ENCODE measurements at places on chromosomes 7 and 10.

GRCh38 chr7:73932364-73932763, 71.4 kb downstream of the TMEM270 start:
- DNase-seq = no peak

DNA sequence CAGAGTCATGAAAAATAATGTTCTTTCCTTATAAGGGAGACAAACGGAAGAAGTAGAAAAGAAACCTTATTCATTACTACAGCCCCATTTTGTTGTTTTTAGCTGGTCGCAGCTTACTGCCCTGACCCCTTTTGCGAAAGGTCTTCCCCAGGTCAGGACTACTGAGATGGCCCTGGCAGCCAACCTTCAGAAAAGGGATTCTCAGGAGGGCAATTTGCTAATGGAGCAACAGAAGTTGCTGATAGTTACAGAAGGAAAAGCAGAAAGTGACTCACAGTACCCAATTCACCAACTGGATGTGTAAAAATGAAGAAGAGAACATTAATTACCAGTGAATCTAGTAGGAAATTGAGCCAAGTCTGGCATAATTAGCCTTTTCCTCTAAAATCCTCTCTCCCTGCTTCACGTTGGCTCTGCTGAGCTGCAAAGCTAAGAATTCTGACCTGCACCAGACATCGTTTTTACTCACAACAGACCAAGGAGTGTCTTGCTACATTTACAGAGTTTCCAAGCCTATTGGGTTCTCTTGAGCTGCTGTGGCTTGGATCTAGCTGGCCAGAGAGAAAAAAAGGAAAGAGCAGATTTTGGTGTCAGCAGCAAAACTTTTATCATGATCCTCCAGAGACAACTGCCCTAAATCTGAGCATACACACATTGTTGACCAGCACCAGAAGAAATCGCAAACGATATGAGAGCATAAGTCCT, 499.9 kb upstream of the FZD8 start:
- DNase-seq = no peak

- DNase-seq = no peak
These were observed 857 bp upstream of the FOXP2 start for GRCh38 chr7:114413761-114414155.

DNA sequence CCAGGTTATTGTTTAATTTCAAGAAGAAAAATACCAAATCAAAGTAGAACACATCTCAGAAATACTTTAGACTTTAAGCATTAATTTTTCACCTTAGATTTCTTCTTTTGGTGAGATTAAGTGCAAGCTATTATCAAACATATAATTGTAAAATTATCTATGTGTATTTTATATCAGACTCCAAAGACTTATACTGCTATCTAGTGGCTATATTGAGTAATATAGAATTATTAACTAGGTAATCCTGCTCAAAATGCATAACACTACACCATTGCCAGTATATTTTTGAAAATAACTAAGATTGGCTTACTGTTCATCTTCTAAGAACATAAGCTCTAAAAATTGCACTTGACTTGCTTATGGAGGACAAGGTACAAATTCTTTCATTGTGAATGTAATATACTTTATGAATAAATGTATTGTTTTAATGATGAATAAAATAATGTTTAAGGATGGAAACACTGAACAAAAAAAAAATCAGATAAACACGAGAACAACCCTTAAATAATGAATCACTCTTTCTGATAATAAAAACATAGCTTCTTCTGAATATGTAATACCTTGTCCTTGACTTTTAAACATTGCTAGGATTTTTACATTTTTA, 86.7 kb upstream of the GNAI1 start:
- no peak for DNase-seq

GRCh38 chr7:107725138-107725740, 18.7 kb upstream of the CBLL1 start:
- DNase-seq = no peak

- DNase-seq = no peak
These were observed 198.1 kb downstream of the CXCL12 start for GRCh38 chr10:44186821-44187220.

GRCh38 chr10:97081621-97082235, 104.0 kb downstream of the SLIT1 start:
- DNase-seq = peak; percentile 30

DNA sequence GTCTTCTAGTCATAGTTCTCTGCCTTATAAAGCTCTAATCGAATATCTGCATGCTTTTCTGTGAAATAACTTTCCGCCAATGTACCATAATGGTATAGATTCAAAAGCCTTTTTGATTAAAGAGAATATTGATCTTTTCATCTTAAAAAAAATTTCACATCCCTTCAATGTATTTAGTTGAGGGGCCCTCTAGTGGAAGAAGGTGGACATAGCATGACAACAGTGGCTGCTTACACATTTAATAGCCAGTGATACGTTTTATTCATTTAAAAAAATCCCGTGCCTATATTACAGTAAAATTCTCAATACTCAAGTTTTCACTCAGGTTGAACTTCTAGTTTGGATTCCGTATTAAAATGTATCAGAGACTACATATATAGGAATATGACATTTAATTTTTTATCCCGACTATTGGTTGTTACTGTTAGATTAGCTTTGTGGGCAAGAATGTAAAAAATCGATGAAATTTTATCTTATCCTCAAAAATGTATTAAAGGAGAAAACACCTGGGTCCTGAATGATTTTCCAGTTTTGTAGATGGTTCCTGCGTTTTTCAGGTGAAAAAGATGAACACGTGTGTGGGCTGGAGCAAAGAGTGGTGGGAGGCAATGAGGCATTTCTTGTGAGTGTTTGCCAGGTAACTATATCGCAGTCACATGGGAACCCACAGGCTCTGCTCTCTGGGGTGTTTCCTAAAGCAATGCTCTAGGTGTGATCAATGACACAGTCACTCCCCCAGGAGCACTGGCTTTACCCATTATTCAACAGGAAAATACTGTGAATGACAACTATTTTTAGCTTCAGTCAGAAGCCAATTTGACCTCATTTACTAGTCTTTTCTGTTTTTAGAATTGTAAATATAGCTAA, 24.1 kb upstream of the PNLIP start:
- no peak for DNase-seq

DNA sequence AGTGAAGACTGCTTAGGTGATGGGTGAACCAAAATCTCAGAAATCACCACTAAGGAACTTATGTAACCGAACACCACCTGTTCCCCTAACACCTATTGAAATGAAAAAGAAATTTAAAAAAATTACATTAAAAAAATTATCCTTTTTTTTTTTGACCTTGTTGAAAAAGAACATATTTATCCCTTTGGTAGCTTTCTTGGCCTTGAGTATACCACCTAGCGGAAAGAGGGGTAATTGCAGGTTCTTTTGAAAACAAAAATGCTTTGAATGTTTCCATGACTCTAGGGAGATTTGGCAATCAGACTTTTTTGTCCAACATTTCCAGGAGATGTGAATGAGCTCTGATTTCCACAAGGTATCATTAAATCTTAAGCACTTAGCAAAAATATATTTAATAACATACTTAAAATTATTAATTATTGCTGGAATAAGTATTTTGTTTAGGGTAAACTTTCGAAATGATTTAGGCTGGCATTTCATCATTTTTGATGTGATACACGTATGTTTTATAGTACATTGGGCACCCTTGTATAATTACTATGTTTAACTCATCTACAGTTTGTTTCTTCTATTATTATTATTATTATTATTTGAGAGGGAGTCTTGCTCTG, 47.0 kb upstream of the ELMO1 start:
- no peak for DNase-seq

DNA sequence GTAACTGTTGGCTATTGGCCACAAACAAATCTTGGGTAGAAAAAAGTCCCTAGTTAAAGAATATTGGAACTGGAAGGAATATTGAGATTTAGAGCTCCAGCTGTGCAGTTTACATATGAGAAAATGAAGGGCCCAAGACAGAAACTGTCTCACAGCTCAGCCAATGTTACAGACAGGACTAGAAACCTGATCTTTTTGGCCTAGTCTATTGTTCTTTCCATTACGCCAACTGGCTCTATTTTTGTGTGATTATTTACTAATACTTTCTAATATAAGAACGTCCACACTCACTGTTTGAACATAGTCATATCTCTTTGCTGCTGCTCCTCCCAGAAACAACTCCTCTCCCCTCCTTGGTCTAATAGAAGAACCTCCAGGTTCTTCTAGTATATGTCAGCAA, 1.2 kb downstream of the WEE2 start:
- DNase-seq = no peak

DNA sequence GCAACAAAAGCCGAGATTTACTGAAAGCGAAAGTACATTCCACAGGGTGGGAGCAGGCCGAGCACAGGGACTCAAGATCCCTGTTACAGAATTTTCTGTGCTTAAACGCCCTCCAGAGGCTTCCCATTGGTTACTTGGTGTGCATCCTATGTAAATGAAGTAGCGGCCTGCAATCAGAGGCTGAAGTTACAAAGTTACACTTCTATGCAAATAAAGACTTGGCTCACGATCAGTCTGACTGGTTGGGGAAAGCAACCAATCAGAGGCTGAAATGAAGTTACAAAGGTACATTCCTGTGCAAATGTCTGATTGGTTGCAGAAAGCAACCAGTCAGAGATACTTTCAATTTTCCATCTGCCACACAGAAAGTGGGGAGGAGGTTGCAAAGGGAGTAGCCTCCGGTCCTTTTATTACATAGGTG, 4.1 kb downstream of the ACBD7 start:
- DNase-seq = no peak

DNA sequence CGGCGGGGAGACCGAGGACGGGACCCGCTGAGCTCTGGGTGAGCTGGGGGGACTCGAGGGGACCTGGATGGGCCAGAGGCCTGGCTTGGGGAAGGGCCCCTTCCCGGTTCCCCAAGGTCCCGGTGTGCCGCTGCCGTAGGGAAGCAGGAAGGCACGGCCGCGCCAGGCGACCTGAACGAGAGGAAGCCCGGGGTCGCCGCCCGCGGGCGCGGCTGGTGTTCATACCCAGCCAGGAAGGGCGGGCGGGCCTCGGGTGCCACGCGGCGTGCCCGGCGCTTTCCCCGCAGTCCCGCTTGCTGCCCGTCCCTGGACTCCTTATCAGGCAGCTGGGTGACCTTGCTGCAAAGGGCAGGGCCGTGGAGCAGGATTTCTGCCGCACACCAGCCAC, 38.0 kb downstream of the ZNF777 start:
- DNase-seq = no peak

- no peak for DNase-seq
These were observed 55.4 kb downstream of the MKI67 start for GRCh38 chr10:128070721-128071416.

DNA sequence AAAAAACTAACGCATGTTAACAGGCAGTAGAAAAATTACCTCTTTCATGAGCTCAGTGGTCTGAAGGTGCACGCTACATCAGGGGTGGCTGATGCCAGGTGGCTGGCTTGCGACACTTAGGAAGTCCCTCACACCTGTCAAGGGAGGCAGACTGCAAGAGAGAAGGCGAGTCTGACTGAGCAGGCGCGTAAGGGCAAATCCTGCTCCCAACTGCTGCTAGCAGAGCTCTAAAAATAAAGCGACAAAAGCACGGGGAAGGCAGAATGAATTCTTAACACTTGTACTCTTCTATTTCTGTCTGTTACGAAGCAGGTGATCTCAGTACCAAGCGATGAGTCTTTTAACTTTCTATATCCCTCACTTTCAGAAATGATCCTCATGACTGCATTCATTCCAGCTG, 33.1 kb downstream of the CACNA2D1 start:
- no peak for DNase-seq

DNA sequence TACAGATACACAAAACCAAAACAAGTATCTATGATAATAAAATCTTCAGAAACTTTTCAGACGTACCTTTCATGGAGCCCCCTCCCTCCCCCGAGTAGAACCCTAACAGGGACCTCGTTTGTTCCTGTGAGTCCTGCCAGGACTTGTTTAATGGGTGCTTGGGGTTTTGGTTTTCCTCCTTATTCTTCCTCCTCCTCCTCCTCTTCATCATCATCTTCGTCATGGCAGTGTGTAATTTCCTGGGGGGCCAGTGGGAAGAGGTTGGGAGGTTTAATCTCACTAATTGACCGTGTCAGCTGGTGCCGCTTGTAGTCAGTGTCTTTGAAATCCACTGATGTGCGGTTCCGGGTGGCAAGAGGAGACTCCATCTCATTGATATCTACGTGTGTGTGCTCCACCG, 103.6 kb downstream of the NT5C2 start:
- no peak for DNase-seq

DNA sequence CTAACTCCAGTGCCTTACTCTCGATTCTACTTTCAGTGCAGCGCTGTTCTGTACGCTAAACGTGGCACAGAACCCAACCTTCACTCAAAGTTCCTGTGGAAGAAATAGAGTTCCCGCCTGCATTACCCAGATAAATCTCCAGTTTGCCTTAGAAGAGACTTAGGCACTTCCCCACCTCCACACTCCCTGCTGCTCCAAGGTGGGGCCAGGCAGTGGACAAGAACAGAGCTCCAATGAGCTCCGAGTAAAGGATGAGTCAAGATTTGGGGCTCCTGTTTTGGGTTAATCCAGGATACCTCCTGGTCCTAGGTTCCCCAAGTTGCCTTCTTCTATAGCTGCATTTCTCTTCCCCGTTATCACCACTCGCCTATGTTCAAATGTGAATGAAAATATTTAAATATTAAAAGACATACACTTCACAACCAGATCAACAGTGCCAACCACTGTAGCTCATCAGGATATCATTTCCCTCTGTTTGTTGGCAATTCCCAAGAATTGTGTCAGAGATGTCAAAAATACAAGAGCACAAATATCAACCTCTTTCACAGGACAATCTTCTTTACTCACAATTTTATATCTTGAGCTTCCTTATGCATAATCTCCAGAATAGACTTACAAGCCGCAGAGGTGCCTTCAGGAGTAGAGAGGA, 48.0 kb downstream of the MALSU1 start:
- DNase-seq = no peak

DNA sequence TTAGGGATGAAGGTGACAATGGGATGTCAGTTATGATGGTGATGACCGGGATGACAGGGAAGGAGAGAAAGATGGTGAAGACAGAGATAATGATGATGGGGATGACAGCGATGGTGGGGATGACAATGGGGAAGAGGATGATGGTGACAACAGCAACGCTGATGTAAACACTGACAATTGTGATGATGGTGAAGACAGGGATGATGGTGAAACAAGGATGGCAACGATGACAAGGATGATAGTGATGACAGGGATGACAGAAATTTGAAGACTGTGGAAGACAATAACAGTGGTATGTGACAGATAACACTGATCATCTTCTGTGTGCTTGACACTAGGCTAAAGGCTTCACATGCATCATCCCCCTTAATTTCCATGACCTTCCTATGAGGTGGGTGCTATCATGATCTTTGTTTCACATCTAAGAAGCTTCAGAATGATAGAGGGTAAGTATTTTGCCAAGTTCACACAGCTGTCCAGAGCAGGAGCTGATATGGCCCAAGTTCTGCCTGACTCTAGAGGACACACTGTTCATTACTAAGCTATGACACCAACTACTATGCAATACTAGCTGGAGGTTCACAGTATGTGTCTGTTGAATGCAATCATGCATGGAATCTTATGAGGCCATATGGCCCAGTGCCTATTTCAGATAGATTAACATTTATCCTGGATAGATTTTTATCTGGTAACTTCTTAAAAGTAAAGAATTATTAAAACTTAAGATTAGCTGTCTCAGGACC, 105.6 kb downstream of the RNLS start:
- DNase-seq = no peak

- no peak for DNase-seq
These were observed 81.5 kb upstream of the LRRTM3 start for GRCh38 chr10:66844176-66844942.

Data from activated CD8-positive, alpha-beta memory T cell treated with anti-CD3 and anti-CD28 coated beads for 1 hour (primary cell).